ENCODE measurements at places on chromosomes 4 and X.

GRCh38 chr4:153281476-153281875, 63.0 kb upstream of the MND1 start:
- no peak for DNase-seq

GRCh38 chr4:99856166-99856565, 38.1 kb downstream of the LAMTOR3 start:
- DNase-seq, result no peak

DNA sequence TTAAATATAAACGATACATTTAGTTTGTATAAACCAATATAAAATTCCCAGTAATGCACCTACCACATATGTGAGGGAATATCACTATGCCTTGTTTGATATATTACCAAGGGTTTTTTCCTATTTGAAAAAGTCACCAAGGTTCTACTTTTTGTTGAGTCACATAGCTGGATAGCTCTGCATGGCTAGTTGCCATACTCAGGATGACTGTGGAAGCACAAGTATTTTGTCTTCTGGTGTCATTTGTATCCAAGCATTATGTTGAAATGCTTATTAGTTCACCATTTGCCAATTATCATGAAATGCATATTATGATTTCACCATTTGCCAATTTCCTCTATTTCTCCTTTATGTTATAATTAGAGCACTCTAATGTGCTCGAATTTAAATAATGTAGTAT, 162.7 kb upstream of the TTC29 start:
- no peak for DNase-seq

DNA sequence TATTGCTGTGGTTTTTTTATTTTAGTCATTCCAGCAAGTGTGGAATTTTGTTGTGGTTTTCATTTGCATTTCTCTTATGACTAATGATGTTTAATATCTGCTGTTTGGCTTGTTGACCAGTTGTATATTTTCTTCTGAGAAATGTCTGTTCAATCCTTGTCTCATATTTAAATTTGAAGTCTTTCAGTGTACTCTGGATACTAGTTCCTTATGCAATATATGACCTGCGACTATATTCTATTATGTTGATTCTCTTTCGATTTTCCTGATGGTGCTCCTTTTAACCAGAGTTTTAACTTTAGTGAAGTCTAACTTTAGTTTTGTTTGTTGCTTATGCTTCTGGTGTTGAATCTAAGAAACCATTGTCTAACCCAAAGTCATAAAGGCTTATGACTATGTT, 1528.0 kb downstream of the TECRL start:
- no peak for DNase-seq

DNA sequence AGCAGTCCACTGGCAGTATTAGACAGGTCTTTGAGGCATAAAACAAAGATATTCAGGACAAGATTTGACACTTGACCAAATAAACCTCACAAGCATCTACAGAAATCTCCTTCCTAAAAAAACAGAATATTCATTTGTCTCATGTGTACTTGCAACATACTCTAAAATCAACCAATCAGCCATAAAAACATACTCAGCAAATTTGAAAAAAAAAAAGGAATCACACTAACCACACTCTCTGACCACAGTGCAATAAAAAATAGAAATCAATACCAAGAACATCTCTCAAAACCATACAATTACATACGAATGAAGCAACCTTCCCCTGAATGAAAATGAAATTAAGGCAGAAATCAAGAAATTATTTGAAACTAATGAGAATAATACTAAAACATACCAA, 591.3 kb downstream of the FAM133A start:
- DNase-seq, result no peak

- no peak for DNase-seq
Measured at GRCh38 chrX:40146262-40147125, 48.7 kb upstream of the BCOR start.

DNA sequence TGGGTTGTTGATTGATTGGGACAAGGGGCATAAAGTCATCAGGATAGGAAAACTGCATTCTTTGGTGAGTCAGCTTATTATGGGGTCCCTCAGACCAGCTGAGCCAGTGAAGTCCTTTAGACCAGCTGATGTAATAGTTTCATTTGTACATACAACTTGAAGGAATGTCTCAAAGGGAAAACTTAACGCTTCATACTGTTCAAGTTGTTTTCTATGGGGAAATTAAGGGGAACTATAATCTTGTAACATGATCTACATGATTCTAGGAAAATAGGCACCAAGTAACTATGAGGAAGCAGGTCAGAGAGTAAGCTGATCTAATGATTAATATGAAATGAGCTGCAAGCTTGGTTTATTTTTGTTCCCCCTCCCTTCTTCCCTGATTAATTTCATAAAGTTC, 175.1 kb upstream of the GRID2 start:
- DNase-seq, result peak; percentile 12

All from retinal pigment epithelial cell (primary cell).